ENCODE measurements at places on chromosomes 5 and 9. TPM values are rescaled to one million over a fixed set of nuclear protein-coding genes. Genes with fewer than 3 reads are reported as not detected.

Gene PCDHB10
- total RNA-seq = 0.23 TPM

Gene ADRA1B
- total RNA-seq = 1.9 TPM

Gene ANKRD55
- not detected for total RNA-seq

DNA sequence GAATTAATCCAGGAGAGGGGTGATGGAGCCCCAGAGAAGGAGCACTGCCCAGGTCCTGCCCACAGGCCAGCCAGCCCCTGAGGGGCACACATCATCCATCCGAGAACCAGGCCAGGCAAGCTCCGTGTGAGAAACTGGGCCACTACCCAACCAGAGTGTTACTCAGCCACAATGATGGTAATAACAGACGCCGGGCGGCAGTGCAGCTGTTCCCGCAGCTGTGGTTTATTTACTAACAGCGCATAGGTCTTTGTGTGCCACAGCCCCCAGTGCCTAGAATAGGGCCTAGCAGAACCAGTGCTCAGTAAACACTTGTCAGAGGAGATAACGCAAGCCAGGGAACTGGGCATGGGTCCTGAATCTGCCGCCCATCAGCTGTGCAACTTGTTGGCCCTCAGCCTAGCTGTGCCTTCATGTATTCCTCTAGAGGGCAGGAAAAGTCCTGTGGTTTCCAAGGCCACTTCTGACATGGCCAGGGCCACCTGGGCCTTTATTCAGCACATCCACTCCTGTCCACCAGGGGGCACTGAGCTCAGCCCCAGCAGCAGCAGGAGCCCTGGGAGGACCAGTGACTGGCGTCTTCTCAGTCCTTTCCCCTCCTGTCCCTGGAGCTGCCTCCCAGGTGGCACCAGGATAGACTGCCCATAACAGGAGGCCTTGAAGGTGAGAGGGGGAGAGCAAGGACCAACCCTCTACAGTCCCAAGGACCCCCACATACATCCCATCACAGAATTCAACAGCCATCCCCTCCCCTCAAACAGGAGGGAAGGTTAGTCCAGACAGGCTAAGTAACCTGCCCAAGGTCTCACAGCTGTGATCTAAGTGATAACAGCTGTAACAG is 2.1 kb downstream of the MXD3 start:
- no peak overlapping the region for H3K4me3 ChIP-seq
- DNase-seq = peak; percentile 89
- H3K27ac ChIP-seq = peak overlapping the region; percentile 77

- H3K36me3 ChIP-seq = no peaks in the 10 kb centered on the region
- DNase-seq = no peak
- H3K27ac ChIP-seq = no peak overlapping the region
- H3K4me1 ChIP-seq = no peaks in the 10 kb centered on the region
Observed at GRCh38 chr5:136103118-136103517, 29.5 kb upstream of the SMAD5 start.

GRCh38 chr5:14913096-14913495 is 41.5 kb upstream of the ANKH start:
- H3K4me1 ChIP-seq = no peaks in the 10 kb centered on the region
- H3K4me3 ChIP-seq = no peak overlapping the region
- no peak overlapping the region for H3K27ac ChIP-seq
- H3K36me3 ChIP-seq = no peaks in the 10 kb centered on the region
- H3K27me3 ChIP-seq = no peaks in the 10 kb centered on the region

DNA sequence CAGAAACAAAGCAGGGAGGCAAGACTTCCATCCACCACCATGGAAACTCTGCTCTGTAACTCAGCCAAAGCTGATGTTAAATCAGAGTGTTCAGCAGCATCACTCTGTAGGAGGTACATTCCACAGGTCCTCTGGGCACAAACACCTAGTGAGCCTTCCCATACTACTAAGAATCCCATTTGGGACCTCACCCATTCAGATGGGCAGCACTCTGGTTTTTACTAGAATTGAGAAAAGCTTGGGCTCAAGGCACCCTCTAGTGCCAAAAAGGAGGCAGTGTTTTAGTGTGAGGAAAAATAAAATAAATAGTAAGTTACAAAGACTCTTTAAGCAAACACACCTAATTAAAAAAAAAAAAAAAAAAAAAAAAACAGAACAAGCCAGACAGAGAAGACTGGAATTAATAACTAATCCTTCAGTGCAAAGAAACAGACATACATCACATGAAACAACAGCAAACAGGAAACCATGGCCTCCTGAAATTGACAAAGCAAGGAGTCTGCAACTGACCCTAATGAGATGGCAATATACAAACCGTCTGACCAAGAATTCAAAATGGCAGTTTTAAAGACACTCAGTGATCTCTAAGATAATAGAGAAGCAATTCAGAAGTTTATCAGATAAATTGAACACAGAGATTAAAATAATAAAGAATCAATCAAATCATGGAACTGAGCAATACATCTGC is 159.5 kb downstream of the GNA14 start:
- H3K36me3 ChIP-seq = no peaks in the 10 kb centered on the region
- DNase-seq = no peak
- H3K27me3 ChIP-seq = no peaks in the 10 kb centered on the region
- no peak overlapping the region for H3K27ac ChIP-seq
- no peaks in the 10 kb centered on the region for H3K4me1 ChIP-seq

DNA sequence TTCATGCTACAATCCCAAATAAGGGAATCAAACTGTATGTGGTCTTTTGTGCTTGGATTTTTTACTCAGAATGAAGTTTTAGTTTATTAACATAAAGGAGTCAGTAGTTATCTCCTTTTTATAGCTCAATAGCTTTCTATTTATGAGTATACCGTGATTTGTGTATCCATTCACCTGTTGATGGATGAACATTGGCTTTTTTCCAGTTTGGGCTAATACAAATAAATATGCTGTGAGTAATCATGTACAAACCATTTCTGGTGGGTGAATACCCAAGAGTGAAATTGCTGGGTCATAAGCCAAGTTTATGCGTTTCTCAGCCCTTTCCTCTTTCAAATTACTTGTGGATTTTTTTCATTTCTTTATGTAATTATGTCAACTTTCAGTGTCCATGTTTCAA is 395.3 kb downstream of the OSTF1 start:
- no peaks in the 10 kb centered on the region for H3K36me3 ChIP-seq
- no peak for DNase-seq

- no peak overlapping the region for H3K4me3 ChIP-seq
- H3K36me3 ChIP-seq = no peaks in the 10 kb centered on the region
- H3K27ac ChIP-seq = no peak overlapping the region
Observed at GRCh38 chr5:141960018-141960417, 2.0 kb upstream of the PCDH12 start.

DNA sequence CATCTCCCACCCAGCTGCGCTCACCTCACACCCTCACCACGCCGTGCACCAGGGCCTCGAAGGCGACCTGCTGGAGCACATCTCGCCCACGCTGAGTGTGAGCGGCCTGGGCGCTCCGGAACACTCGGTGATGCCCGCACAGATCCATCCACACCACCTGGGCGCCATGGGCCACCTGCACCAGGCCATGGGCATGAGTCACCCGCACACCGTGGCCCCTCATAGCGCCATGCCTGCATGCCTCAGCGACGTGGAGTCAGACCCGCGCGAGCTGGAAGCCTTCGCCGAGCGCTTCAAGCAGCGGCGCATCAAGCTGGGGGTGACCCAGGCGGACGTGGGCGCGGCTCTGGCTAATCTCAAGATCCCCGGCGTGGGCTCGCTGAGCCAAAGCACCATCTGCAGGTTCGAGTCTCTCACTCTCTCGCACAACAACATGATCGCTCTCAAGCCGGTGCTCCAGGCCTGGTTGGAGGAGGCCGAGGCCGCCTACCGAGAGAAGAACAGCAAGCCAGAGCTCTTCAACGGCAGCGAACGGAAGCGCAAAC is 1.1 kb downstream of the POU4F3 start:
- no peak overlapping the region for H3K27ac ChIP-seq
- H3K36me3 ChIP-seq = no peaks in the 10 kb centered on the region
- peaks cover 92% of the 10 kb centered on the region for H3K27me3 ChIP-seq
- H3K4me3 ChIP-seq = no peak overlapping the region
- H3K4me1 ChIP-seq = no peaks in the 10 kb centered on the region

DNA sequence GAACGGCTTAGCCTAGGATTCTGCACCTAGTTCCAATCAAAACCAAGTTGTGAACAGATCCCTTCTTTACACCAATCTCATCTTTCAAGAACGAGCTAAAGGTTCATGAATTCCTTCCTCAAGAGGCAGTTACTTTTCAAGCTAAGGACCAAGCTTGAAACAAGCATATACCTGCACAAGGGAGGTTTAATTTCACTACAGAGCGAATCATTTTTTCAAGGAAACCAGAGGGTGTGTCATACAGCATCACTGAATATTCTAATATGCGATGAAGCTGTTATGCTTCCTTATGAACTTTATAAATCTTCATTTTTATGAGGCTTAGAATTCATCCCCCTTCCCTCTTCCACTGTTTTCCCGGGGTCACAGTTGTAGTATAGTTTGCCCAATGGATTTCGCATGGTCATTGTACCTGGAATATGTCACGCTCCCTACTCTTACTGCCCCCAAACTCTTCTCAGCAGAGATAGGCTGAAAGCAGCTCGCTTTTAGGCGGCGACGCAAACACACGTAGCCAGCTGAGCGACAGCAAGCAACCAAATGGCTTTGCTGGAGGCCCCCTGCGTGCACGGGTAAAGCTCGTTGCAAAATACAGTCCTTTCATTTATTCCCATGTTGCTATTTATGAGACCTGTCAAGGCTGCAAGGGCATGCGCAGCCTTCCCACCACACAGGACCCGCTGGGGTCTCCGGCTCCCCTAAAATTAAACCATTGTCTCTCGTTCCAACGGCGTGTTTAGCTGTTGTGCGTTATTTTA is 832 bp downstream of the LMBRD2 start:
- peaks cover 32% of the 10 kb centered on the region for H3K4me1 ChIP-seq
- no peaks in the 10 kb centered on the region for H3K27me3 ChIP-seq
- H3K36me3 ChIP-seq = peaks cover 6% of the 10 kb centered on the region

Data from gastrocnemius medialis (tissue), 4 donors.